NCI-H1092 treated with DMSO at 0.1 percent for 48 hours (cell line): ENCODE measurements at places on chromosomes 1 and 21.
A peak's percentile ranks its signal among the peaks of the same experiment; 100 is the strongest.

GRCh38 chr1:168031627-168032026, 94.8 kb upstream of the MPC2 start:
- no peak for DNase-seq

GRCh38 chr1:91777196-91777595, 108.8 kb downstream of the TGFBR3 start:
- DNase-seq, result no peak

- no peak for DNase-seq
These were observed 47.9 kb upstream of the RUNX1 start for GRCh38 chr21:35096959-35097358.

GRCh38 chr1:196148367-196148970, 459.8 kb downstream of the KCNT2 start:
- peak; percentile 61 for DNase-seq

- DNase-seq, result no peak
These were observed 91.7 kb upstream of the DSCAM start for GRCh38 chr21:40938611-40939010.

GRCh38 chr1:111597426-111597825, 22.2 kb upstream of the RAP1A start:
- no peak for DNase-seq

GRCh38 chr1:245493029-245493428, 338.2 kb downstream of the KIF26B start:
- DNase-seq, result no peak

- DNase-seq, result no peak
These were observed 373.0 kb downstream of the PLPP3 start for GRCh38 chr1:56206391-56206790.

GRCh38 chr1:221908573-221908972, 166.7 kb upstream of the DUSP10 start:
- no peak for DNase-seq

DNA sequence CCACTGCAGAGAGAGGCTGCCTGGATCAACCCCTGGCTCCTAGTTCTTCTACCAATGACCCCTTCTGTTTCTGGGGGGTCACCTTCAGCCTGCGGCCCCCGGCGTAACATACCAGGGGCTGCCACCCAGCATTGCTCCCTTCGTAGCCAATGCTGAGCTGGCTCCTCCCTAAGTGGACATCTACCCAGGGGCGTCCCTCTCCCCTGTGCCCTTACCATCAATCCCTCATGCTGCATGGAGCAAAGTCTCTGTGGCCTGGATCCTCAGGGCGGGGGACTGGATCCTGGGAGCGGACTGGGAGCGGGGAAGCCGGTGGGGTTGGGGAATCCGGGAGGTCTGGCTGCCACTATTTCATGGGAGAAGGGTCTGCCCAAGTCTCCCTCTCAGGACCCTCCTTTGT, 28.6 kb downstream of the TRIM67 start:
- no peak for DNase-seq

- DNase-seq, result no peak
These were observed 9.9 kb upstream of the NCF2 start for GRCh38 chr1:183600136-183600535.
